Activated CD8-positive, alpha-beta memory T cell treated with anti-CD3 and anti-CD28 coated beads for 1 hour (primary cell): ENCODE measurements at places on chromosomes 4 and X.

DNA sequence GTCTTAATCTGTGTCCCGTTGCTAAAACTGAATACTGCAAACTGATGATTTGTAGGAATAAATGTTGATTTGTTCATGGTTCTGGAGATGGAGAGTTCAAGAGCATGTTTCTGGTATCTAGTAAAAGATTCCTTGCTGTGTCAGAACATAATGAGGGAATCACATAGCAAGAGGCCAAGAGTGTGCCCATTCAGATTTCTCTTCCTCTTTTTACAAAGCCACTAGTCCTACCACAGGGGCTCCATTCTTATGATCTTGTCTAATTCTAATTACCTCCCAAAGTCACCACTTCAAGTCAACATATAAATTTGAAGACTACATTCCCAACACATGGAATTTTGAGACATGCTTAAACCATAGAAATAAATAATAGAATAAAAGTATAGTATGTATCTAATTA lies 608.8 kb upstream of the EPHA5 start:
- no peak for DNase-seq

- DNase-seq: no peak
These were observed 125.4 kb downstream of the ATXN3L start for GRCh38 chrX:13194291-13195103.

DNA sequence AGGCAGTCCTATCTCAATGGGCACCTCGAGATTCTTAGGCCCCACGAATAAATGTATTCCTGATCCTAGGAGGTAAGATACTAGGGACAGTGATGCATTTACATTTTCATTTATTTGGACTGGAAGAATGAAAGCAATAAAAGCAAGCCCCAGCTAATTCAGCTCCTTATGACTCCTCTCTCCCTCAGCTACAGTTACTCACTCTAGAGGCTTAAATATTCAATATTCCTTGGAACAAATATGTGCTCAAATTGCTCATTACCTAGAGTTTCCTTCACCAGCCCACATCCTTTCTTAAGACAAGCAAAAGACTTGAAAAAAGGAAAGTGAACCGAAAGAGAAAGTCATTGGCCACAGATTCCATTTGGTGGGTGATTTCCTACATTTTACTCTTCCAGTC lies 13.9 kb downstream of the PAGE2 start:
- no peak for DNase-seq

DNA sequence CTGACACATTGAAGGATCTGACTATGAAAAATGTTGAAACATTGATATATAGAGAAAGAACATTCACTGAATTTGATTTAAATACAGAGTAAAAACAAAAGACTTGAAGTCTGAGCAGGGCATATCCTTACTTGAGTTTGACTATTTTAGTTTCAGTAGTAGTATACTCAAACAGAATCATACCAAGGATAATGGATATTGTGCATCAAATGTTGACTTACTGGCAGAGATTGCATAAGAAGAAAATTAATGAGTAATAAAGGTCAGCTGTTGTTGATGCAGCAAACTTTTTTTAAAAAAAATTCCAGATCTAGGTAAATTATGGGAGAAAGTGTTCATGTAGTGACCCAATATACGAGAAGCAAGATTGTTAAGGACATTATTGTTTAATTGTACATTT lies 94.5 kb upstream of the APOOL start:
- DNase-seq: no peak

GRCh38 chr4:56243107-56243506 lies 144.2 kb downstream of the AASDH start:
- no peak for DNase-seq

- DNase-seq: no peak
These were observed 132.0 kb upstream of the ATP6AP2 start for GRCh38 chrX:40448793-40449192.

GRCh38 chrX:100418556-100418955 lies 8.5 kb upstream of the PCDH19 start:
- no peak for DNase-seq

DNA sequence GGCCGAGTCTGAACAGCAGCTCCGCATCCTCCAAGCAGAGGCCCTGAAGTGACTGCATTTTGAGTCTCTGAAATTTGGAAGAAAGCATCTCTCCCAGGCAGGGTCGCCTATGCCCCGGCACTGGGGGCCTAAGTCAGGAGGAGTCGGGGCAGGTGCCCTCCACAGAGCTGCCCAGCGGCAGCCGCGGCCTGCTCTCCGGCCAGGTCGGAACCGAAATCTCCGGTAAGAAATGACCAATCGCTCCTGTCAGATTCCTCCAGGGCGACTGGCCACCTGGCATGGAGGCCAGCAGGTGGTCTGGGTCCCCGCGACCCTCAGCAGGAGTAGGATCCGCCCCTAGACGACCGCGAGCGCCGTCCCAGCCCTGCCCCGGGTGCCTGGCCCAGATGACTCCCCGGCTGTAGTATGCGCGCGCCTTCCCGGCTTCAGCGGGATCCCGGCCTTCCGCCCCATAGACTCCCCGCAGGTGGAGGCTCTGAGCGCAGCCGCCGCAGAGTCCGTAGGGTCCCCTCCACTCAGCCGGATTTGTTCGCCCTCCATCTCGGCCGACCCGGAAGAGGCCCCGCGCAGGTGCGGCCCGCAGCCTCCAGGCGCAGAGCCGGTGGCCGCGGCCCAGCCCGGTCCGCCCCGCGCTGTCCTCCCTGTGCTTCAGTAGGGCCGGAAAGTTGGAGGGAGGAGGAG lies 1.5 kb downstream of the NKX1-1 start:
- DNase-seq: no peak

DNA sequence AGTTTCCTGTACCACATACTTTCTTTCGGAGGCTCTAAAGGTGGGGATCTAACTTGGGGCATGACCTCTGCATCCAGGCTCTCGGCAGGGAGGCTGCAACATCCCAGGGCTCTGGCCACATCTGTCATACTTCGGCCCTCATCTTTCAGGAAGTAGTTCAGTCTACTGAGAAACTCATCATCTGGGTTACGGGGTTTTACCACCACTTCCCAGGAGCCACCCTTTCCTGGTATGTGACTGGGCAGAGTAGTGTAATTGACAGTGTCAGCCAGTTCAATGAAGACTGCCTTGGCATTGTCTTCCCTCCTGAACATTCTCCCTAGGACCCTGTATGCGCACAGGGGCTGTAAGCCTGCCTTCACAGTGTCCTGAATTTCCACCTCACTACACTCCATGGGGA lies 2.8 kb downstream of the PNMA5 start:
- DNase-seq: no peak

DNA sequence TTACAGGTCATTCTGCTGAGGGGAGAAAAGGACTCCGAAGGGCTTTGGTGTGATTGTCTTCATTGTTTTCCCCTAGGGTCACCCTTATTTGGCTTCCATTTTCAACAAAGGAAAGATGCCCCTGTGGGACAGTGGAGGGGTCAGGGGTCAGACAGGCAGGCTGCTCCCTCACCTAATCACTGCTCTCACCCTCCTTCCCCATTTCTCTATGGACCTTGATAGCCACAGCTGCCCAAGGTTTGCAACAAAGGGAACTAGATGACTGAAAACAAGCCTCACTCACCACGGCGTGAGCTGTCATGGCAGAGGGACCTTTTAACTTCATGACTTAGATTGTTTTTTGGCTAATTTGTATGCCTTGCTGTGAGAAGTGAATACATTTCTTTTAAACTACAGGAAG lies 40.7 kb downstream of the C4orf51 start:
- DNase-seq: no peak

- DNase-seq: no peak
These were observed 25.3 kb downstream of the BTC start for GRCh38 chr4:74768857-74769525.

DNA sequence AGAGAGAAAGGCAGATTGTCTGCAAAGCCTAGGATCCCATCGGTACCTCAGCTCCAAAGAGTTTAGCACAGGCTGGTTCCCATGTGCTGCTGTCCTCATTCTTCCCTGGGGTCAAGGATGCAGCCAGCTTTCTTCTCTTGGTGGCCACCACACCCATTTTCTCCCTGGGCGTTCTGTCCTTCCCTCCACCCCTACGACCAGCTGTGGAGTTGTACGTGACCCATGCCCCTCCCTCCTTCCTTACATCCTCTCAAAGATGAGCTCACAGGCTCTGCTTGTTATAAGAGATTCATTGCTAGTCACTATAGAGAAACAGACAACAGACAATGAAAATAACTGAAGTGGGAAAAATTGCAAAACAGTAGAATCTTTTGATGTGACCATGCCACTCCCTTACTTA lies 74.0 kb upstream of the KLF3 start:
- no peak for DNase-seq

GRCh38 chr4:24999392-25000089 lies 31.2 kb downstream of the LGI2 start:
- DNase-seq: no peak

- no peak for DNase-seq
These were observed 4.0 kb upstream of the SLC10A7 start for GRCh38 chr4:146525754-146526153.

GRCh38 chr4:56128213-56128612 lies 179.5 kb downstream of the CEP135 start:
- DNase-seq: no peak

DNA sequence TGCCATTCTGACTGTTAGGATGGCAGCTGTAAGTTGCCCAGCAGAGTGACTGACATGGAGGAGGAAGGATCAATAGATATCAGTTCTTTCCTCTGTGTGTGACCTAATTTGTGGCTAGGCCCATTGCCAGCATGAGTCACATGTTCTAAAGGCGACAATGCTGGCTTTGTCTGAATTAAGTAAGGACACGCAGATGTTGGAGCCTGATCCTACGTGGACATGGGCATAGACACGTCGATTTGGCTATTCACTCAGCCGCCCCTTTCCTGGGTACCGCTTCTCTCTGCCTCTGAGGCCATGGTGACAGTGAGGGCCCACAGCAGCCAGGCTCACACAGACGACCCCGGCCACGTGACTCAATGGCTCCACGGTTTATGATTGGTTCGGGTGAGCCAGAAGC lies 16.3 kb downstream of the PROM1 start:
- DNase-seq: no peak

DNA sequence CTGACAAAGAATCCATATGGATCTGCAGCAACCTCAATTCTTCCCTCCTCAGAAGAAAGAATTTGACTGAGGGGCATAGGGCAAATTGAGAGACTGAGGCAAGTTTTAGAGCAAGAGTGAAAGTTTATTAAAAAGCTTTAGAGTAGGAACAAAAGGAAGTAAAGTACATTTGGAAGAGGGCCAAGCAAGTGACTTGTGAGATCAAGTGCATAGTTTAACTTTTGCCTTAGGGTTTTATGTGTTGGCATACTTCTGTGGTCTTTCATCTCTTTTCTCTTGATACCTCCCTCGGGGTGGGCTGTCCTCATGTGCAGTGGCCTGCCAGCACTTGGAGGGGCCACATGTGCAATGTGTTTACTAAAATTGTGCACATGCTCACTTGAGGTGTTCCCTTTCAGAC lies 98.0 kb upstream of the MAGEB16 start:
- no peak for DNase-seq

GRCh38 chr4:21921526-21922180 lies 26.9 kb downstream of the KCNIP4 start:
- DNase-seq: no peak

- DNase-seq: no peak
These were observed 97.5 kb downstream of the MAOA start for GRCh38 chrX:43753637-43754036.

DNA sequence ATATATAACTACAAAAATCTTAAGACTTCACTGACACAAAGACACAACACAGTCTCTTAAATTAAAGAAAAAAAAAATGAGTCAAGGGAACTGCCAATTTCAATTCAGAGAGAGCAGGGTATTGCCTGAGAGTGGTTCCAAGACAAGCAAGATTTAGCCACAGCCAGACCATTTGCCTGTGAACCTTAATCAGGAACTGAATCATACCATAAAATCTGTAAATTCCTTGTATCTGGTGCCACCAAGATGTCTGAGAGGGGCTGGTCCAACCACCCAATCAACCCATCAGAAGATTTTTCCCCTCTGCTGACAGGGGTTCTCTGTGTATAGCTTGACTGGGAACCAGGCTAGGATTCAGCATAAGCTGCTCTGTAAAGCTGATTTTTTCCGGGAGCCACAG lies 159.2 kb downstream of the CPEB2 start:
- DNase-seq: no peak

DNA sequence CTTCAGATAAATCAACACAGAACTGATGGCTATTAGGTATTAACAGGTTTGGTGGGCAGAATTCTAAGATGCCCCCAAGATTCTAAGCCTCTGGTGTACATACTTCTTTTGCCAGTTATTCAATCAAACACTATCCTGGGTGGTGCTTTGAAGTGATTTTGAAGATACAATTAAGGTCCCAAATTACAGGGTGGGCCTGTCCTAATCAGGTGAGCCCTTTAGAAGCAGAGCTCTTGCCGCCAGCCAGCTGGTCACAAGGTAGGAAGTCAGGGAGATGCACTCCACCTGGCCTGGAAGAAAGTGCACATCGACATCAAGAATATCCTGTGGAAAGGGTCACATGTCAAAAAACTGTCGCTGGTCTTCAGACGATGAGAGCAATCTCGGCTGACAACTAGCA lies 29.5 kb downstream of the ASB9 start:
- no peak for DNase-seq

- DNase-seq: no peak
These were observed 7.3 kb upstream of the CCNI start for GRCh38 chr4:77082886-77083608.

- DNase-seq: no peak
These were observed 292.4 kb upstream of the FAT1 start for GRCh38 chr4:187016101-187016500.

DNA sequence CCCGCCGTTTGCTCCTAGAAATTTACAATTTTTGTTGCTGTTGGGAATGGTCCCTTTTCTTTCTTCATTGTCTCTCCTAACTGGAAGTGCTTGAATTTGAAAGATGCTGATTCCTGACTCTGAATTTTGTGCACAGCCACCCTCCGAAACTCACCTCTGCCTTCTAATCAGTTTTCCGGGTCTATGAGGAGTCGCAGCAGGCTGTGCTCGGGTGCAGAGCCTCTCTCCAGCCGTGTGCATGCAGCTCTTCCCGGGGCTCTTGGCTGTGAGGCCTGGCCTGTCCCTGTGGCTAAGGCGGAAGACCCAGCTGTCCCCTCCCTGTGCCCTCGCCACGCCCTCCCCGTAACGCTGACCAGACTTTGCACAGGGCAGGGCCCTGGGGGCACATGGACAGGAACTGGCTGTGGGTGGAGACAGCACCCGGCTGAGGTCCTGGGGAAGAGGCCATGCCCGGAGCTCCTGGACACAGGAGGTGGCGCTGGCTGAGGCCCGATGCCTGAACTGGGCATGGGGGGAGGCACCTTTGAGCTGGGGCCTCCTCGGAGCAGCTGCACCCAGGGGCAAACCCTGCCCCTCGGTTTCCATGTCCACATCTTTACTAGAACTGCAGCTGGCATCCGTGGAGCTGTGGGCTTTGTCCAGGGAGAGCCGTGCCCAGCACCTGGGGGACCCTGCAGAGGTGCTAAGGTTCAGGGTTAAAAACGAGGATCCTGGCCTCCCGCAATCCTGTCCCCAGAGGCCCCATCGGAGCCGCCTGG lies 32.6 kb upstream of the SPON2 start:
- DNase-seq: no peak

- DNase-seq: no peak
These were observed 35.7 kb upstream of the ADAM29 start for GRCh38 chr4:174882317-174882992.

DNA sequence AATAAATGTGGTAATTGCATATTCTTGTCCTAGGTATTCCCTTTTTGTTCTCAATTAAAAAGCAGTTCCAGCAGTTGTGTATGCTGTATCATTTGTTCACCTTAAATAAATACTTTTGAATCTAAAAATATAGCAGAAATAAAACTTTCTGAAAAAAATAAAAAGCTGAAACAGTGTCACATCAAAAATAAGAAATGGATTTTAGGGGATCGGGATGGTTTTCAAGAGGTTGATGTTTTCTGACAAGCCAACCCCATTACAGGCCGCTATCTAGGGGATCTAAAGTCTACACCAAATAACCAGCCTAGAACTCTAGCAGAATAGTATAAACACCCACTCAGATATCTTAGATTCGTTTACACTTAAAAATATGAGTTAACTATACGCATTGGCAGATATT lies 95.4 kb upstream of the MAML3 start:
- no peak for DNase-seq
